ENCODE measurements at places on chromosomes 2 and 18.

- no peak for DNase-seq
These were observed 151.5 kb downstream of the NCKAP5 start for GRCh38 chr2:133416736-133417135.

GRCh38 chr2:72917877-72918553 lies 696 bp downstream of the EMX1 start:
- no peak for DNase-seq

DNA sequence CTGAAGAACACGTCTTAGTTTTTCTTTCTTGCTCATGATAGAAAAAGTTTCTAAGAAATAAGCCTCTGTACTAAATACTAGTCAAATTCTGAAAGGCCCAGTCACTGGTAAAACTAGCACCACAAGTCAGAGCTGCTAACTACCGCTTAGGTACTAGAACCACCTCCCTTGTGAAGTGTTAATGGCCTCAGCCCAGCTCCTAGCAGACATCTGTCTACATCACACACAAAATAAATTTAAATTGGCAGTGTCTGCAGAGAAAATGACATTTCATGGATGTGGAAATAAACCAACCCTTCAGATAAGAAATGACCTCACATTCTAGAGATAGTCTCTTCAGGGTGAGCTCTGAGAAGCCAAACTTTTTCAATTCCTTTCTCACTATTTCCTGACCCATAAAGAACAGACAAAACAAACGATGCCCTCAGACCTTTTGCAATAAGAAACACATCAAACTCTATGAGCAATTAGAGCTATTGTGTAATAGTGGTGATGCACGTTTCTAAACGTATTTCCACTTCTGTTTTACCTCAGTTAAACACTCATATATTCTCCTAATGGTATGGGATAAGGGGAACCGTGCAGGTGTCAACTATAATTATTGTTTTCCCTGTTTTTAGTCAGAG lies 70.3 kb upstream of the DSG1 start:
- no peak for DNase-seq

DNA sequence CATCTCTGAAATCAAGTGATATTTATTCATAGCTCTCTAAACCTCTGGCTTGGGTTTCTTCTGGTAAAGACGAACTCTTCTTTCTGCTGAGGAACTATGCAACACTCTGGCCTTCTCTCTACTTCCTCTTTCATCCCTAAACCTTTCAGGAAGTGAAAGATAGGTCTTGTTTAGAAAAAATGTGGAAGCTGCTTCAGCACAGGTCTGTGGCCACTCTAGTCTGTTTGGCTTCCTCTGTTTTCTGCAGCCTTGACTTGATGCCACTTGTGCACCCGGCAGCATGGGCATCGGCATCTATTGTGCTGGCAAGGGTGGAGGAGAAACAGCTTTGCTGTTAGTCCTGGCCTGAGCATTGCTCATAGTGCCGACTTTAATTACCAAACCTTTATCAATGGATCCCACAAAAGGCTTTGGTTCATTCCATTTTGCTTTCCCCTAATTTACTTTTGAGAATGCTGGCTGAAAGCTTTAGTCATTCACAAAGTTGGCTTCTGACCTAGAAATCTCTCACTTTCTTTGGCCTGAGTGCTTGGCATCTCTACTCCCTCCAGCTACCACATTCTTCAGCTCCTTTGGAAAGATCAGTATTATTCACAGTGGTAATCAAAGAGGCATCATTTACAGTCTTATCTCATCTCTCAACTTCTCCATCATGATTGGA lies 32.0 kb upstream of the GPR39 start:
- DNase-seq: no peak
